Stimulated activated CD4-positive, alpha-beta T cell treated with anti-CD3 and anti-CD28 coated beads, Interleukin-4, amount 100 ng/mL, for 1 hour (primary cell): ENCODE measurements at places on chromosomes 4 and X.

GRCh38 chrX:42973321-42973720 is 195.4 kb upstream of the PPP1R2C start:
- DNase-seq = no peak

- no peak for DNase-seq
Observed at GRCh38 chr4:86333236-86333635, 26.6 kb downstream of the MAPK10 start.

DNA sequence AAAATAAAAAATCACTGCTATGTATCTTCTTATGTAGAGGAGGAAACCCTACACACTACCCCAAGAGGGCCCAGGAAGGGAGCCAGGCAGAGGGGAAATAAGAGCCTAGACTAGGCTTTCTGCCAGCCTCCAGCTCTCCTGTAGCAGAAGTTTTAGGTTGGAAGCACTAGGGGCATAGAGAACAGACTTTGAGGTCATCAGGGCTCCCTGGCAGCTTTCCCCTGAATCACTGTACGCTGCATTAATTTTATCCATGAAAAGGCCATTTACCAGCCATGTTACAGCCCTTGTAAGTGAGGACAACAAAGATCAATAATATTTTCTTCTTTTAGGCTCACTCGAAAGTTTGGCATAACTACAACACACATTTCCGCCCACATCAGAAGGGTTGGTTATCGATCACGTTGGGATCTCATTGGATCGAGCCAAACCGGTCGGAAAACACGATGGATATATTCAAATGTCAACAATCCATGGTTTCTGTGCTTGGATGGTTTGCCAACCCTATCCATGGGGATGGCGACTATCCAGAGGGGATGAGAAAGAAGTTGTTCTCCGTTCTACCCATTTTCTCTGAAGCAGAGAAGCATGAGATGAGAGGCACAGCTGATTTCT is 24.7 kb downstream of the RPL9 start:
- DNase-seq = no peak

DNA sequence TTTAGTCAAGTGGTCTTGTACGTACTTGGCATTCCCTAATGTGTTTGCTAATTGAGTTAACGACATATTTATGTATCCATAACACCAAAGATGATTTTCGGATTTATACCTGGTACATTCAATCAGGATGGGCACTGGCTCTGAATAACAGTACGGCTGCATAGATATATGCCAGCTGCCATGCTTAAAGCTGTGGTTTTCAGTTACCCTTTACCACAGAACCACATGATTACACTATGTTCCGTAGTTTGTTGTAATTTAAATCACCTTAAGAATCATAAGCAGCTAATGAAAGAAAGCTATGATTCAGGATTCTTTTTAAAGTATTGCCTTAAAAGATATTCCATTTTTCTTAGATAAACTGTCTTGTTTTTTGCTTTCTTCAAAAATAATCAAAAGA is 53.6 kb downstream of the FIP1L1 start:
- DNase-seq = no peak

- DNase-seq = no peak
Observed at GRCh38 chrX:63436865-63437264, 85.7 kb upstream of the SPIN4 start.

DNA sequence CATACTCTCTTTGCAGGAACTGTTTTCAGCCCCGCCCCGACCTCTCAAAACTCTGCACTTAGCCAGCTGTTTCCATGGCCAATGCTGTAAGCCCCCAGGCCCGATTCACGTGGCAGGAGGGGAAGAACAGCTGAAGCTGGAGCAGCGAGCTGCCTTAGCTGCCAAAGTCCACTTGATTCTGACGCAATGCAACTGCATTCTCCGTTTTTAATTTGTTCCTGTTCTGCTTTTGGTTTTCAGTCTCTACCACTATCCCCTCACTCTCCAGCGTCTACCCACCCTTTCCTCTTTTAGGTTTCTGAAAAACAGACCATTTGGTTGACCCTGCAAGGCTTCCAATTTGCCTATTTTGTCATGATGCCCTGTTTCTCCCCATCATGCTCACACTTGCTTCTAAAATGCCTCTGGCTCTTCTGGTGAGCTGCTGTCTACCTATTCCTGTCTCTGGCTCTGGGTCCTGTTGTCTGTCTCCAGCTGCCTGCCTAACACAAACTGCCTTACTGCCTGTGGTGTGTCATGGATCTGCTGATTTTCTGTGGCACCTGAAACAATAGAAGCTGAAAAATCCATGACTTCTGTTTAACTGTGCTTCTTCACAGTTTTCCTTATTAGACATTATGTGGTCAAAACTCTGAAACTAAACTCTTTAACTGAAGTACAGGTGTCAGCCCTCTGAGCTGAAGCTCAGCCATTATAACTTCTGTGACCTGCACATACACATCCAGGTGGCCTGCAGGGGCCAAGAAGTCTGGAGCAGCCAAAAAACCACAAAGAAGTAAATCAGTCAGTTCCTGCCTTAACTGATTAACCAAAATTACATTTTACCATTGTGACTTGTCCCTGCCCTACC is 160.5 kb upstream of the AGTR2 start:
- DNase-seq = no peak

DNA sequence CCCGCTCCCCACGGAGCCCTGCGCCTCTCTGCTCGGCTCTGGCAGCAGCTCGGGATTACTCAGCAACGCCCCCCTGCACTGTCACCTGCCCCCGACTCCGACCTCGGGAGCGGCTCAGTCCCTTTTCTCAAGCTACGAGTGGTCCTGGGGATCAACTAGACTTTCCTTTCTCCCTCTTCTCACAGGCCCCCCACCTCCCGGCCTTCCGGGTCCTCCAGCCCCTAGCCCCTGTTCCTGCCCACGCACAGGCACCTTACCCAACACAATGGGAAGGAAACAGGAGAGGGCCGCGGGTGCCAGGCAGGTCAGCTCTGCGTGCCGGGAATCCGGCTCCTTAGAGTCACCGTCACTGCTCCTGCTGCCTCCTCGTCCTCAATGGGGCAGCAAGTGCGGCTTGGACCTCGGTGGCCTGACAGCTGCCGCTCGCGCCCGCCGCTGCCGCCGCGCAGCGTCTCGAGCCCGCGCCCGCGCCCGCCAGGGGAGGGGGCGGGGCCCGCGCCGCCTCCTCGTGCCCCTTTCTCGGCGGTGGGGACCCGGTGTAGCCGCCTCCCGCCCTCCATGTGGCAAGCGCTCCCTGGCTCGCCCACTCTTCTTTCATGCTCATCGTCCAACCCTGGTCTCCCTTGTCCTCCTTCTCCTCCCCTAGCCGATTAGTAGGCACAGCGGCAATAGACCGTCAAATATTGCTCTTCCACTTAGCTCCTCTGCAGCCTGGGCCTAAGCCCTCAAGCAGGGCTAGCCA is at the start of gene RAB9B:
Gene RAB9B (minus strand): TSS at position 455 of the 742 bp plus-strand sequence. CDS start 6,473 bp downstream, outside the sequence.
- peak; percentile 22 for DNase-seq

- DNase-seq = no peak
Observed at GRCh38 chrX:115390078-115390477, 100.6 kb downstream of the LUZP4 start.

DNA sequence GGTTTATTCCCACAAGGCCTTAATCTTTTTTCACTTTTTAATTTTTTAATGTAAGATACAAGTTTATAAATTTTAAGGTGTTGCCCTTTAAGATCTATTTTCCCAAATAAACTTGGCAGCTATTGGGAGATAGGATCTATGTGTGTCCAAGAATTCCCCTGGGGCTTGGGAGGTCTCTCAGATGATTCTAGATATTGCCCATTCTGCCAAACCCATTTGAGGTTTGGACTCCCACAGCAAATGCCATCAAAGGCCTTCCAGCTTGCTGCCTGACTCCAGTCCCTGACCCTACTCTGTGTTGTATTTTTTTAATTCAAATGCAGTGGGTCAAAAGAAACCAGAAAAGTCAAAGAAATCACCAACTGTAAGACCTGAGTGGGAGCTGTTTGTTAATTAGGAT is 120.0 kb upstream of the CHRDL1 start:
- no peak for DNase-seq

- peak; percentile 15 for DNase-seq
Observed at GRCh38 chrX:46686003-46686645, 72.8 kb downstream of the SLC9A7 start.

DNA sequence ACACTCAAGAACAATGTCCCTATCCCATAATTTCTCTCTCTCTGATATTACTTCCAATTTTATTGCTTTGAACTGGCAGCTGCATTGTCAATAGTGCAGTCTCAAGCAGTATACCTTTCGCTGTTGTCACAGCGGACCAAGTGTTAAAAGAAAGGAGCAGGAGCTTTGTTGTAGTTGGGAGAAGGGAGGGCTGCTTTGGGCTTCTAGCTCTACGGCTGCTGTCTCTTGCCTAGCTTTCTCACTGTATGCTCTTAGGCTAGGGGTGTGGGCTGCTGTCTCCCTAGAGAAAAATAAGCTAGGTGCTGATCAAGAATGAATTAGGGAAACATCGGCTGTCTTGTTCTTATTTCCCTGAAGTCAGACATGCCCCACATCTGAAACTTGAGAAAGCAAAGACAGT is 52.5 kb downstream of the TRPC5OS start:
- no peak for DNase-seq

DNA sequence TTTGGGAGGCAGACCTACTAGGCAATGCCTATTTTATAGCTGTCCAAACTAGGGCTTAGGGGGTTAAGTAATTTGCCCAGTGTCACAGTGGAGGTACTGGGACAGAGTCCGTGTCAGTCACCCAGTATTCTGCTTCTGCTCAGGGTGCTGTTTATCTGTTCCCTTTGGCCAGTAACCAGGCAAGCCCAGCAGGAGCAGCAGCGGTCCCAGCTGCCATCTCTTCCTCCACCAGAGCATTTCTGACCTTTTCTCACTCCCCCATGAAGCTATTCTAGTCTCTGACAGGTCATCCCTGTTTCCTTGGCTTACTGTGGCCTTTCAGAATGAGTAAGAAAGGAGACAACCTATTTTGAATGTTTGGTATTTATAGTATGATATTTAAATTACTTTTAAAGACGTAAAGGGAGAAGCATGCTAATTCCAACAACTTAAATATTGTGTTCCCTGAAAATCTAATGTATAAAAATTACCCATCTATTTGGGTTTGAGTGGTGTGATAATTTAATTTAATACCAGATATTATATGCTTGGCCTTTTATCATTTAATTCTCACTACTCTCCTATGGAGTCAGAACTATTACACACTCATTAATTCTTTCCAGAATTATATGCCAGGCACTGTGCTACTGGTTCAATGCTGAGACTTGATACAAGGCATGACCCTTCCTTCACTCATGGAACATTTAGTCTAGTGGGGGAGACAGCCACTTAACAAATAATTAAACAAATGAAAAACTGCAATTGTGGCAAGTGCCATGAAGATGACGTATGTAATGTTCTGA is 60.6 kb downstream of the RPS6KA3 start:
- DNase-seq = no peak

DNA sequence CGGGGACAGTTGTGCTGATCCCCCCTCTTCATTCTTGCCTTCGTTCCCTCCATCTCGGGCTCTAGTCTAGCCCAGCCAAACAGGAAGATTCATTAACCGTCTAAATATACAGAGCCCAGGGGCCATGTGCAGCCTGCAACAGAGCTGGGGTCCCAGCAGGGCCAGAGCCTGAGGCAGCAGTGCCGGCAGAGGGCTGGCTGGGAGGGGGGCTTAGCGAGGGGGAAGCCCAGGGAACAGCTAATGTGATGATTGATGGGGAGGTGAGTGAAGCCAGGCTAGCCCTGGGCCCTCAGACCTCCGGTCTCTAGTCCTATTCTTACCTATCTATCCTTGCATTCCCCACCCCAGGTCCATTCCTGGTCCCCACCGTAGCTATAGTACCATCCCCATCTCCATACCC is 22.3 kb downstream of the EFNB1 start:
- DNase-seq = no peak
